ENCODE measurements at places on chromosomes 4 and X. TPM values are rescaled to one million over a fixed set of nuclear protein-coding genes. Genes with fewer than 3 reads are reported as not detected.

- DNase-seq: no peak
Observed at GRCh38 chr4:17761062-17761461, 20.4 kb downstream of the FAM184B start.

GRCh38 chr4:81814987-81815541 is 343.4 kb upstream of the RASGEF1B start:
- no peak for DNase-seq

GRCh38 chr4:42315231-42315630 is 82.1 kb upstream of the SHISA3 start:
- DNase-seq: no peak

- DNase-seq: no peak
Observed at GRCh38 chr4:113884655-113885054, 94.8 kb downstream of the ARSJ start.

DNA sequence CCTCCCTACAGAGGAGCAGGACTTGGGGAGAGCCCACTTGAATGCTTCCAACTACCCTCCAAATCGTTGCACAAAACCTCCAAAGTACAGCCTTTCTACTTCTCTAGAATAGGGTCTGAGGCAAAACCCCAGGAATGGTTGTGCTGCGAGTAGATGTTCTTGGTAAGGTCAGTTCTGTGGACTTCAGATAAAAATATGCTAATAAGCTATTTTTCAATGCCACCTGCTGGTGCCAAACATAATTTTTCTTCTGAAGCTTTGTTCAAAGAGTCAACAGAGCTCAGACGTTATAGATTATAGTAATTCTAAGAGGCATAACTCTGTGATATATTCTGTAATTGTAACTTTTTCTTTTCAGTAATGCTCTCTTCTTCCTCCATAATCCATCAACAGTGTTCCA is 425.7 kb downstream of the GPAT3 start:
- peak; percentile 43 for DNase-seq

GRCh38 chr4:75705198-75705977 is 19.0 kb upstream of the USO1 start:
- DNase-seq: peak; percentile 23

GRCh38 chrX:68146054-68146453 is 287.2 kb downstream of the OPHN1 start:
- peak; percentile 67 for DNase-seq

Gene APEX2
- 11.8 TPM for total RNA-seq

DNA sequence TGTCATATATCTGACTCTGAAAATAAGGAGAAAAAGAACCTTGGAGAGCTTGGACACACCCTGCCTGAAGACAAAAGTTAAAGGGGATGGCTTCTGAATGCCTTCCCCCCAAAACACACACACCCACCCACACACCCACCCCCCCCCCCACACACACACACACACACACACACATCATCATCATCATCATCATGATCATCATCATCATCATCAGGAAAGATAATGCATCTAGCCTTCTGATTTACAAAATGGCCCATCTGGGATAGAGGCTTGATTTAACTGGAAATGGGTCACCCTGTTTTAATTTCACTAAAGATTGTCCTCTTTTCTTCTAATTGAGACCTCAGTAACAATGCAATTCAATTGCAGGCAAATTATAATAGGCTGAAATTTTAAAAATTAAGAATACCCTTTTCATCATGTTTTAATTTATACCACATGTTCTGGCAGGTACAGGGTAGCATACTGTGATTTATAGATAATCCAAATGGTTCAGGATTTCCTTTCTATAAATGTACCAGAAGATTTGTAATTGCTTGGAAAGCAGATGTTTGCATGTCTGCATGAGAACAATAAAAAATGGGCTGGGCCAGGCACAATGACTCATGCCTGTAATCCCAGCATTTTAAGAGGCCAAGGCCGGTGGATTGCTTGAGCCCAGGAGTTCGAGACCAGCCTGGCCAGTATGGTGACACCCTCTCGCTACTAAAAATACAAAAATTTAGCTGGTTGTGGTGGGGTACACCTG is 56.5 kb downstream of the TRIM2 start:
- DNase-seq: no peak

DNA sequence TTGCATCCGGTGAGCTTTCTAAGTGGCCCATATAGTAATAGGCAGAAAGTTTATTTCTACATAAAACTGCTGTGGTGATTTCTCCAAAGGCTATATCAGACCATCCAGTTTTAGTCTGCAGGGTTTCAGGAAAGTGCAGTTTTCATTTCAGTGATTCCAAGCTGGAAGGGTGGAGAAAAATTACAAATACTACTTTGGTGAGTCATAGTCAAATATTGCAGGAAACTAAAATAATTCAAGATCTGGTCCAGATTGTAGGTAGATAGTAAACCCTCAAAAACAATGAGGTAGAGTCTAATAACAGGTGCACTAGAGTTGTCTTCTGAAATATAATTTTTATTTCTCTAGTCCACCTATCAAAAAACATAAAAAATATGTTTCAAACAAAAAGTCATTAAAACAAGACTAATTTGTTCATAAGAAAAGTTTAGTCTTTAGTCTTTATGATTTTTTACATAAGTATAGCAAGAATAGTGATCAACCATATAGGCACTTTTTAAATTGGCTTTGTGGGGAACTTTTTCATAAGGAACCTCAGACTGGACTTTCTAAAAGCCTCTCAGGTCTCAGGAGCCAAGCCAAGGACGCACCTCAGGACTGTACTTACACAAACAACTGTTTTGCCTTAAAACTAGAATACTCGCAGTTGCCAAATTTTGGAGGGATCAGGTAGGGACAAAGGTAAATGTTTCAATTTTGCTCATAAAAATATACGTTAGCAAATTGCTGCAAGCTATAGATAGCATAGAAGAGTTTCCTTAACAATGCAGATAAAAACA is 101.8 kb upstream of the TLR3 start:
- no peak for DNase-seq

DNA sequence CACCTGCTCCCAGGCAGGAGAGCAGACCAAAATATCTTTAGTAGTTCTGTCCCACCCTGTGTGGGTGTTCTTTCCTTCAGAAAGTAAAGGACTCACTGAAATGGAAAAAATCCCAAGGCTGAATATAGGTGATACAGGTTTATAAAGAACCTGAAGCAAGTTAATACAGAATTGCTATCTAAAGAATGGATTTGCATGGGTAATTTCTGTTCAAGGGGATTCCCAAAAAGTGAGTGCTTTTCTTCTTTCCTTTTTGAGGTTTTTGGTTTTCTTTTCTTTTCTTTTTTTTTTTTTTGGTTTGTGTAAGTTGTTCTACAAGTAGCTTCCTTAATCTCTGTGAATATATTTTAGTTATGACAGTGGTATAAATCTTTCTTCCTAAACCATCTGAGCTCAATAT is 560.7 kb upstream of the BOD1L1 start:
- DNase-seq: no peak

Gene AMTN
- total RNA-seq: not detected

Gene DRP2
- 0.04 TPM for total RNA-seq

GRCh38 chr4:54066718-54067129 is 2.3 kb upstream of the CHIC2 start:
- DNase-seq: no peak

- no peak for DNase-seq
Observed at GRCh38 chrX:55201930-55202579, 18.1 kb upstream of the PAGE5 start.

DNA sequence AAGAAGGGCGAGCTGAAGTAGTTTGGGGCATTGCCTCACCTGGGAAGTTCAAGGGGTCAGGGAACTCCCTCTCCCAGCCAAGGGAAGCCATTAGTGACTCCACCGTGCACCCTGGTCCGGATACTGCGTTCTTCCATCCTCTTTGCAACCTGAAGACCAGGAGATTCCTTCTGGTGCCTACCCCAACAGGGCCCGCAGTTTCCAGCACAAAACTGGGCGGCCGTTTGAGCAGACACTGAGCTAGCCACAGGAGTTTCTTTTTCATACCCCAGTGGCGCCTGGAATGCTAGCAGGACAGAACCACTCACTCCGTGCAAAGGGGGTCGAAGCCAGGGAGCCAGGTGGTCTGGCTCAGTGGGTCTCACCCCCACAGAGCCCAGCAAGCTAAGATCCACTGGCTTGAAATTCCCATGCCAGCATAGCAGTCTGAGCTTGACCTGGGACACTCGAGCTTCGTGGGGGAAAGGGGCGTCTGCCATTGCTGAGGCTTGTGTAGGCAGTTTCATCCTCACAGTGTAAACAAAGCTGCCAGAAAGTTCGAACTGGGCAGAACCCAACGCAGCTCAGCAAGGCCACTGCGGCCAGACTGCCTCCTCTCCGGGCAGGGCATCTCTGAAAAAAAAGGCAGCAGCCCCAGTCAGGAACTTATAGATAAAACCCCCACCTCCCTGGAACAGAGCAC is 1039.4 kb upstream of the IGFBP7 start:
- DNase-seq: no peak

GRCh38 chr4:149166876-149167275 is 648.8 kb downstream of the IQCM start:
- DNase-seq: no peak

DNA sequence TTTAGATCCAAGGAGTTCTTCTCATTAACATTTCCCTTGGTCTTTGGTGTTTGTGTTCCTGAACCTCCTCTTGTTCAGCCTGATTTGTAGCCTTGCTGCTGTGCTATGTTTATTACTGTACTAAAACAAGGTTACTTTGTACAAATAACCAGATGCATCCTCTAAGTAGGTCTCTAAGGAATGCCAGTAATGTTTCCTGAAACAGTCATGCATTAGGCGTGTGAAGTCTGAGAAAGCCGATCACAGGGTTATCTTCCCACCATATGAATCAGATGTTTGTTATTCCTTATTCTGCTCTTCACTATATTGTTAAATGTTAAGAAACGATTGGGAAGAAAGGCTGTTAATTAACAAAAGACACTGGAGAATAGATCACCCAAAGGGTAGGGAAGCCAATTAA is 66.9 kb downstream of the GALNTL6 start:
- DNase-seq: no peak

Gene TRIM61
- total RNA-seq: 6.9 TPM

Gene CFP
- 0.54 TPM for total RNA-seq

Gene GLRA3
- not detected for total RNA-seq

DNA sequence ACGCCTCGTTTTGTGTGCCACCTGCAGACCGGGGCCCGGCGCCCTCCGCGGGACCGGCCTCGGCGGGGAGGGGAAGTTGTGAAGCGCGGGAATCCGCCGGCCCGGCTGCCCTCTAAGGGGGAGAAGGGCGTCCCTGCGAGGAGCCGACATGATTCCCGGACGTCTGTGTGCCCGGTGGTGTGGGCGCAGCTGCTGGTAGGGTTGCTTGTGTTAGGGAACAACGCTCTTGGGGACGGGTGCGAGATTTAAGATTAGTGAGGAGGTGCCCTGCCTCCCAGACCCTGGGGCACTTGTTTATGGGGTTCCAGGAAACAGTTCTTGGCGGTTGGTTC is 627 bp downstream of the CDKN2AIP start:
- DNase-seq: peak; percentile 62

Gene IL2RG
- total RNA-seq: 4.3 TPM

DNA sequence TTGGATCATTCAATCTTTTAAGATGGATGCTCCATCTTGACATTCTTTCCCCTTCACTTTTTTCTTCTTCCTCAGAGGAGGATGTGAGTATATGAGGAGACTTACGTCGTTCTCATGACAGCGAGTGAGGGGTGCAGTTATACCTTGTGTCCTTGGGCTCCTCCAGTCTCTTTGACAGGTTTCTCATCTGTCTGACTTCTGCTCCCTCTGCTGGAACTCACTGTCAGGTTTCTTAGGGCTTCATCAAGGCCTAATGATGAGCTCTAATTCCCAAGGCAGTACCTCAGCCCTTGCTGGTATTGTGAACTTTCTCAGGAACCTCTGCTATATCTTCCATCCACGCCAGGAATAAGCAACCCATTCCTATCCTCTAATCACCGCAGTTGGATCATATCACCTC is 237.8 kb upstream of the ADGRL3 start:
- DNase-seq: no peak

DNA sequence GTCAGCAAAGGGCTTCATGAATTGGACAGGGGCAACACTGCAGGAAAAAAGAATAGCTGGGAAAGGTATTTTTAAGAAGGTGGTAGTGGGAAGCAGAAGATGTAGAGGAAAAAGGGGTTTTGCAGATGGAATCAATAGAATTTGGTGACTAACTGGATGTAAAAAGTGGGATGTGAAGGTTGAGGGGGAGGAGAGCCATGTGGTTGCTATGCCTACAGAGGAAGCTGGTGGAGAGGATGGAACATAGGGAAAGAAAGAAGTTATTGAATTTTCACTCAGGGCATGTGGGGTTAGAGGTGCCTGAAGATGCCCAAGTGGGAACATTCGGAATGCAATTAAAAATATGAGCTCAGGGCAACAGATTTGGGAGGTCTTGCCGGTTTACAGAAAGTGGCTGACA is 33.0 kb downstream of the REELD1 start:
- no peak for DNase-seq

- no peak for DNase-seq
Observed at GRCh38 chr4:108135549-108136209, 33.1 kb downstream of the LEF1 start.

Gene CHRDL1
- total RNA-seq: not detected

DNA sequence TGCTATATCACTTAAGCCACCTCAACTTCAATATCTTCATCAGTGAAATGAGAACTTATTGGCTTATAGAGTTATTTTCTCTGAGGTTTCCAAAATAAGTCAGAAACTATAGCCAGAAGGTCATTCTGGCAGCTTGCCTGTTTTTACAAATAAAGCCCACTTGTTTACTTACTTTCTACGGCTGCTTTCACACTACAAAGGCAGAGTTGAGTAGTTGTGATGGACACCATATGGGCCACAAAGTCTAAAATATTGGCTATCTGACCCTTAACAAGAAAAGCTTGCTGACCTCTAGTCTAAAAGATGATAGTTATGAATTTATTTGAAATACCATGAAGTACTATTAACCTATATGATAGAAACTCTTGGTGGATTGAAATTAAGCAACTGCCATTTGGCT is 67.3 kb upstream of the ATOH1 start:
- DNase-seq: no peak

Gene HSFX3
- total RNA-seq: not detected

Measured in Karpas-422 (cell line).